ENCODE measurements at places on chromosomes 12 and 14.

DNA sequence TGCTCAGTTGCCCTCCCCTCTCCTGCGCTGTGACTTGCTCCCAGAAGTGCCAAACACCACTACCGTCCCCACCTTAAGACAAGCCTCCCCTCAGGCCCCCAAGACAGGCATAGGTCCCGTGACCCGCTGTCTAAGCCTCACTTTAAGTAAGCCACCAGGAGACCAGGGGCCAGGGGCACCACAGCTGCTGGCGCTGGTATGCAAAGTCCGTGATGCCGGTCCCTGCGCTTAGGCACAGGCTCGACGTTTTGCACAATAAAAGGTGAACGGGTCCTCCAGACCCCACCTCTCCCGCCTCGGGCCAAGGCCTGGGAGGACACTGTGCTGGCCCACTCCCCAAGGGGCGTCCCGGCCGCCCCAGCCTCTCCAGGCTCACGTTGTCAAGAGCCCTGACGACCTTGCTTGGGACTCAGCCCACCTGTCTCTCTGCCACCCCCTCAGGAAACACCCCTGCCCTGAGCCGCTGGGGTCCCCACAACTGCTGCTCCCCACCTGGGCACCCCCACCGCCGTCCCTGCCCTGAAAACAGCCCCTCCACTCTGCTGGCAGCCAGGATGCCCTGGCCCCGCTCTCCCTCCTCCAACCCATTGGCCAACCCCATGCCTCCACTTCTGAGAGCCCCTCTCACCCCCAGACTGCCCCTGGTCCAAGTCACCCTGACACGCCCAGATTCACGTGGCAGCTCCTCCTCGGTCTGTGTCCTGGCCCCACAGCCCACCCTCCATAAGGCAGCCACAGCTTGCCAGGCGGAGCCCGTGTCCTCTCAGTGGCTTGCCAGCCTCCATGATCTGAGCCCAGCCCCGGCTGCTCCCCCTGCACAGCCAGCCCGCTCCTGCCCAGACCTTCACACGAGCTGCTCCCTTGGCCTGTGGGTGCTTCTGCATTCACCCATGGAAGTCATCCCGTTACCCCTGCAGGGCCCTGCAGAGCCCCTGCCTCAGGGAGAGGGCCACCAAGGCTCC, 11.9 kb downstream of the JAG2 start:
- no peak for DNase-seq

DNA sequence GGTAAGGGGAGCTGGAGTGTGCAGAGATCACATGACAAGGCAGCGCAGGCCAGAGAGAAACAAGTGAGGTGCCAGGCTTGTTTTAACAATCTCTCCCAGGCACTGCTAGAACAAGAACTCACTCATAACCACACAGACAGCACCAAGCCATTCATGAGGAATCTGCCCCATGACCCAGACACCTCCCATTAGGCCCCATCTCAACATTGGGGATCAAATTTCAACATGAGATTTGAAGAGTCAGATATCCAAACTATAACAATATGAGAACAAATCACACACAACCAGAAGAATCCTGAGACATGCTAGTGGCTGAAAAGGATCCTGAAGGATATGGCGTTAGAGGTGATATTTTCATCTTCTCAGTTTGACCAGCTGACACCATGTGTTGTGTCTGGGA, 21.9 kb downstream of the OR6J1 start:
- no peak for DNase-seq

DNA sequence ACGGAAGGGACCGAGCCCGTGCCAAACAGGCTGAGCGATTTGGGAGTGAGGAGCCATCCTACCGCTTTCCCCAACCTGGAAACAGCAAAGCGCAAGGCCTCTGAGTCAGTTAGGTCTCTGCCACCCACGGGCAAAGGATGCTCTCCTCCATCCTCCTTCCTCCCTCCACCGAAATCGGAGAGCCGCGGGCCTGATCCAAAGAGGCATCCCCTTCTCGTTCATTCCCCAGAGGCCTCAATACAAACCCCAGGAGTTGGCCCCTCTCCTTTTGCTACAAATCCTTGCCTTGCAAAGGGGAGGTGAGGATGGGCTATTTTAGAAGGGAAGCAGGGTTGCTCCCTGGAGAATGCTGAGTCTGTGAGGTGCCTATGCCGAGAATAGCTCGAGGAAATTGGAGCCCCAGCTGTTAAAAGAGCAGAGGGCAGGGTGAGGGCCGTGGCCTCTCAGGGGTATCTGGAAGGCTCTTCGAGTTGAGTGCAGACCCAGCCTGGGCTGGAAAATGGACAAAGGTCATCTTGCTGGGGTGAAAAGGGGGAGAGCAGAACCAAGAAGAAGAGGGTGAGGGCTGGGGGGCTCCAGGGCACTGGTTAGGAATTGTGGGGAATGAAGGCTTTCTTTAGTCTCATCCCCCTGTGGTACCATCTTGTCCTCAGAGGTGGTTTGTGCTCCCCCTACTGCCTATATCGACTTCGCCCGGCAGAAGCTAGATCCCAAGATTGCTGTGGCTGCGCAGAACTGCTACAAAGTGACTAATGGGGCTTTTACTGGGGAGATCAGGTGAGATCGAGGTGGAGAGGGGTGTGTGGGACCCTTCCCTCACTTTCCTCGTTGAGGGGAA, 1.1 kb downstream of the TPI1 start:
- DNase-seq, result no peak

- no peak for DNase-seq
Observed at GRCh38 chr12:76471579-76471978, 88.0 kb downstream of the OSBPL8 start.

GRCh38 chr14:67765192-67765834, 51.1 kb downstream of the ZFYVE26 start:
- no peak for DNase-seq

- DNase-seq, result no peak
Observed at GRCh38 chr12:124361996-124362395, 67.1 kb downstream of the RFLNA start.

DNA sequence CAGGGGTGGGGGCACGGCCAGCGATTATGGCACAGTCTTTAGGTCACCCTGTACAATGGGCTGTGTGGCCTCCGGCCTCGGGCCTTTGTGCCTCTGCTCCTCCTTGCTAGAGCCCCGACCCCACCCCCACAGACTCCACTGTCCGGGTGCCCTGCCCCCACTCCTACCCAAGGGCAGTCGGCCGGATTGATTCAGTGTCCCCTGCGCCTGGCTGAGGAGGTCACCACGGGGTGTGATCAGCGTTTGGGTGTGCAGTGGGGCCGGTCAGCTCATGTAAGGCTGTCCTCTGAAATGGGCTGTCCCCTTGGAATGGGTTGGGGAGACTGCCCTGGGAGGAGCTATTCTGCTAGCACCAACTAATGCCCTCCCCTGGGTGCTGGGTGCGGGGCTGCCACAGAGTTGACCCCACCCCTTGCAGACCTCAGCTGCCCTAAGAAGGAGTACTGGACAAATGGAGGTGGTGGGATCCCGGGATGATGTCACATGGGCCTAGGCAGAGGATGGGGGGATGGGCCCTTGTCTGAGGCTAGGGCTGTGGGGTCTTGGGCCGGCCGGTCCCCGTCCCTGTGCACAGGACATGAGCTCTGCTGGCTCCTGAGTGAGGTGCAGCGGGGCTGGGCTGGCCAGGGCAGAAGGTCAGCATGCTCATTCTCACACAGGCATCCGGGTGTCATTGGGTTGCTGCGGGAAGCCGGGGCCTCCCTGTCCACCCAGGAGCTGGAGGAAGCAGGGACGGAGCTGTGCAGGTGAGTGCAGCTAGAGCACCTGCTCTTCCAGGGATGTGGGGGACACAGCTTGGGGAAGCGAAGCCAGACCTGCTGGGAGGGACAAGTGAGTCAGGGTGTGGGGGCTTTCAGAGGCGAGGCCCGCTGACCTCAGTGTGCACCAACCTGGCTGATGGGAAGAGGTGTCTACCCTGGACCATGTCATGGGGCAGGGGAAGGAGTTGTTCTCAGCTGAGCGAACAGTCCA, 23.4 kb downstream of the ASPG start:
- no peak for DNase-seq

GRCh38 chr12:111868676-111869588, 26.9 kb downstream of the MAPKAPK5 start:
- no peak for DNase-seq

DNA sequence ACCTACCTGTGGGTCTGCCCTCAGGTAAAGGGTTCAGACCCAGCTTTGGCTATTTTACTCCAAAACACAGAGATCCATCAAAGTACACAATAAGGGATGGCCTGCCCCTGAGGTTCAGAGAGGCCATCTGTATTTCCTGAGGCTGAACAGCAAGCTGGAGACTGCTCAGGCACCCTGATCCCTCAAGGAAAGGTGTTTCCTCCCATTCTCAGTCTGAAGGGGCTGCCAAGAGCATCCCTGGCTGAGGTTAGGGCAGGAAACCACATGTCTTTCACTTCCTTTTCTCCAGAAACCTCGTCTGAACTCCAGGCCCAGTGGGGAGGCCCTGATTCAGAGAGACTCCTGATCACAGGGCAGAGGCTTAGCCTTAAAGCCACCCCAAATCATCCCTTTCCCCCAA, 1.5 kb downstream of the RILPL1 start:
- no peak for DNase-seq

DNA sequence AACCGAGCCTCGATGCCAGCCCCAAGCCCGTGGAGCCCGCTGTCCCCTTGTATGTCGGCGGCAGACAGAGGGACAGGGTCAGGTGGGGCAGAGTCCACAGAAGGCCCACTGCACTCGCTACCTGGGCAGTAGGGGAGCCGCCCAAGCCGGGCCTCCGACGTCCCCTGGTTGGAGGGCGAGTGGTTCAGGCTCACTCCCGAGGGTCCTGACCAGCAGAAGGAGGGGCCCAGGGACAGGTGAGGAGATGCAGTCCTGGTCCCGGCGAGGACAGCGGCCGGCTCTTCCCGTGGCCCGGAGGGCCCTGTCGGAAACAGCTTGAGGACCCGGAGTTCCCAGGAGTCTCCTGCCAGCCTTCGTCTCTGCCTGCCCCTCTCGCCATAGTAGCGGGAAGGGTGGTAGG, 216.7 kb upstream of the SFSWAP start:
- no peak for DNase-seq

DNA sequence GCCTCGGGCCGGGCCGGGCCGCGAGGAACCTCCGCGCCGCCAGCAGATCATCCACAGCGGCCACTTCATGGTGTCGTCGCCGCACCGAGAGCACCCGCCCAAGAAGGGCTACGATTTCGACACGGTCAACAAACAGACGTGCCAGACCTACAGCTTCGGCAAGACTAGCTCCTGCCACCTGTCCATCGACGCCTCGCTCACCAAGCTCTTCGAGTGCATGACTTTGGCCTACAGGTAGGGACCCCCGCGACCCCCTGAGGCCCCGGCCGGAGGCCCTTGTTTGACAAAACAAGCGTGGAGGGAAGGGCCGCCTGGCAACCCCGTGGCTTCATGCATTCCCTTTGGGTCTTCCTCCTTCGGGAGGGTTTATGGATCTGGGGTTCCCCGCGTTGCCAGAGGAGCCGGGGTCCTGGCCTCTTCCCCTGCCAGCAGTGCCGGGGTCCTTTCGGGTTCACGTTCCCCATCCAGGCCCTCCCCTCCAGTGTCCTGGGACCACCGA, 526 bp downstream of the MLXIP start:
- DNase-seq, result no peak

GRCh38 chr12:3632754-3633153, 120.2 kb downstream of the CRACR2A start:
- DNase-seq, result no peak

DNA sequence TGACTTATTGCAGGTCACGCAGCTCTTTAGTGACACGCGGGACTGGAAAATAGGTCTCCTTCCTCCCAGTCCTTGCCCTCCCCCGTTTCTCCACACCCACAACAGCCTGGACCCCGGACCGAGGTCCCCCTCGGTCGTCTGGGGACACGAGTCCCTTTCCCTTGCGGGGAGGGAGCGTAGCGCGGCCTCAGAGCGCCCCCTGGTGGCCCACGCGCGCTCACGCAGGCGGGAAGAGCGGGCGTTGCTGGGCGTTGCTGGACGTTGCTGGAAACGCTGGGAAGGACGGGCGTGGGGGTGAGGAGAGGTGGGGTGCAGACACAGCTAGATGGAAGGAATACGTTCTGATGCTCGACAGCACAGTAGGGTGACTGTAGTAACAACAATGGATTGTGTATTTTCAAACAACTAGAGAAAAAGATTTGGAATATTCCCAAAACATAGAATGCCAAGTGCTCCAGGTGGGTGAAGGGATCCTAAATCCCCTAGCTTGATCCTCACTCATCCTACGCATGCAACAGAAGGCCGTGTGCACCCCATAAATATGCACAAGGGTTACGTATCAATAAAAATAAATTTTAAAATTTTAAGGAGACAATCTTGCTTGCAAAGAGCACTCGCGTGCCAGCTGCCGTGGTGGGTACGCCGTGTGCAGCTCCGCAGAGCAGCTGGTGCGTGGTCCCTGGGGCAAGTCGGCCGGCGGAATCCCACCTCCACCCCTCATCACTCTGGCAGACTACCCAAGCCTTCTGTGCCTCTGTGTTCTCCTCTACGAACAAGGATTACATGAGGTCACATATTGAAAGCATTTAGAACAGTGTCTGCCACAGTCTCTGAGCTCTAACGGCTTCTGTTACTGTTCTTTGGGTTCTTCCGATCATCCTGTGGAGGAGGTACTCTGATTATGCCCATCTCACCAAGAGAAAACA, 87.4 kb downstream of the B4GALNT3 start:
- DNase-seq, result peak; percentile 62

- DNase-seq, result no peak
Observed at GRCh38 chr14:53016491-53016890, 65.6 kb upstream of the FERMT2 start.

DNA sequence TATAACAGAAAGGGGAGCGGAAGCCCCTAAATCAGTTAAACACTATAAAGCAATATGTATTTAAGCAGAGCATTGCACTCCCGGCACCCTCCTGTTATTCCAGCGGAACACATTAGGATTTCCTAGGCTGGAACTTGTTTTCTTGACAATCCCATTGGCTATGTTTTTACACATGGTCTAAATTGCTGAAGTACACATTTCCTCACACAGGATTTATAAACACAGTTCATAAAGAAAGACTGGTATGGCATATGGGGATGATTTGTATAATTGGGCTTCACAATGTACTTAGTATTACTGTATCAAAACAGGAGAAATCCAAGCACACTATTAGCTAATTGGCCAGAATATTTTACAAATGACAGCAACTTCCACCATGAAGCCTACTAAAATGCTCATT, 23.3 kb downstream of the PAX9 start:
- DNase-seq, result no peak

DNA sequence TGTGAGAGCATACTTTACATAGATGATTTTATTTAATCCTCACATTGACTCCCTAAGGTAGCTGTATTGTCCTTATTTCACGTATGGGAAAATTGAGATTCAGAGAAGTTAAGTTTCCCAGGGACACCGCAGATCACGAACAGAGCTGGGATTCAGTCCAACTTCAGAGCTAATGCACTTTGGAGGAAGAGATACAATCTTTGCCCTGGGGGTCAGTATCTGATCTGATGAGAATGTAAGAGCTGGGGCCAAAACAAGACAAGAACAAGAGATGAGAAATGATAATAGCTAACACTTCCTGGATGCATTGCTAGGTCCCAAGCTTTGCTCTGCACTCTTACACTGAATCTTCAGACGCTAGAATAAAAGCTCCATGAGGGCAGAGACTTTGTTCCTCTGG, 6.0 kb upstream of the CSAD start:
- no peak for DNase-seq

- DNase-seq, result no peak
Observed at GRCh38 chr12:87518036-87518435, 511.2 kb downstream of the C12orf50 start.

- DNase-seq, result no peak
Observed at GRCh38 chr12:1640328-1641234, 11.6 kb downstream of the WNT5B start.

- no peak for DNase-seq
Observed at GRCh38 chr14:103279142-103280025, 54.7 kb upstream of the EIF5 start.

Measured in NCI-H2107 (cell line).